Chondrocyte (in vitro differentiated cells): ENCODE measurements at places on chromosomes 4 and X. TPM values are rescaled to one million over a fixed set of nuclear protein-coding genes. Genes with fewer than 3 reads are reported as not detected.
A peak's percentile ranks its signal among the peaks of the same experiment; 100 is the strongest.

- no peak overlapping the region for H3K27ac ChIP-seq
- peaks cover 2% of the 10 kb centered on the region for H3K27me3 ChIP-seq
- no peak for DNase-seq
- H3K4me1 ChIP-seq: no peaks in the 10 kb centered on the region
- no peaks in the 10 kb centered on the region for H3K36me3 ChIP-seq
Measured at GRCh38 chrX:38347136-38347535, 5.3 kb upstream of the OTC start.

- no peak for DNase-seq
- H3K27me3 ChIP-seq: no peaks in the 10 kb centered on the region
- no peak overlapping the region for H3K27ac ChIP-seq
- H3K4me3 ChIP-seq: no peak overlapping the region
Measured at GRCh38 chr4:29066861-29067260, 1653.3 kb upstream of the PCDH7 start.

The RHOH gene
- total RNA-seq: not detected in 3 replicates

DNA sequence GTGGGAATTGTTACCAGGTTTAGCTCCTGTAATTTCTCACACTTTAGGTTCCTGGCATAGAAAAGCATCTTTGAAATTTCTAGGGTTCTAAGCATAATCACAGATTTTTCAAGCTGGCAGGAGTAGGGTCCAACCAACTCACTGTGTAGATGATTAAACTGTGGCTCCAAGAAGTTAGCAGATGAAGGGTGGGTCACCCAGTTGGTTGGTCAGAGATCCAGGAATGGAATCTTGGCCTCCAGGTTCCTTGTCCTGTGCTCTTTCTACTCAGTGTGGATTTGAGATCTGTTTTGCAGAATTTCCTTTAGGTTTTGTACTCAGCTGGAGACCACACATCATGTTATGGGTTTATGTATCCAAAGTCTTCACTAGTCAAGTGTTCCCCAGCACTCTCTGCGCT is 90.3 kb upstream of the MAML3 start:
- DNase-seq: no peak
- H3K4me3 ChIP-seq: no peak overlapping the region
- H3K27ac ChIP-seq: no peak overlapping the region
- peaks cover 5% of the 10 kb centered on the region for H3K4me1 ChIP-seq
- no peaks in the 10 kb centered on the region for H3K27me3 ChIP-seq
- H3K36me3 ChIP-seq: no peaks in the 10 kb centered on the region

DNA sequence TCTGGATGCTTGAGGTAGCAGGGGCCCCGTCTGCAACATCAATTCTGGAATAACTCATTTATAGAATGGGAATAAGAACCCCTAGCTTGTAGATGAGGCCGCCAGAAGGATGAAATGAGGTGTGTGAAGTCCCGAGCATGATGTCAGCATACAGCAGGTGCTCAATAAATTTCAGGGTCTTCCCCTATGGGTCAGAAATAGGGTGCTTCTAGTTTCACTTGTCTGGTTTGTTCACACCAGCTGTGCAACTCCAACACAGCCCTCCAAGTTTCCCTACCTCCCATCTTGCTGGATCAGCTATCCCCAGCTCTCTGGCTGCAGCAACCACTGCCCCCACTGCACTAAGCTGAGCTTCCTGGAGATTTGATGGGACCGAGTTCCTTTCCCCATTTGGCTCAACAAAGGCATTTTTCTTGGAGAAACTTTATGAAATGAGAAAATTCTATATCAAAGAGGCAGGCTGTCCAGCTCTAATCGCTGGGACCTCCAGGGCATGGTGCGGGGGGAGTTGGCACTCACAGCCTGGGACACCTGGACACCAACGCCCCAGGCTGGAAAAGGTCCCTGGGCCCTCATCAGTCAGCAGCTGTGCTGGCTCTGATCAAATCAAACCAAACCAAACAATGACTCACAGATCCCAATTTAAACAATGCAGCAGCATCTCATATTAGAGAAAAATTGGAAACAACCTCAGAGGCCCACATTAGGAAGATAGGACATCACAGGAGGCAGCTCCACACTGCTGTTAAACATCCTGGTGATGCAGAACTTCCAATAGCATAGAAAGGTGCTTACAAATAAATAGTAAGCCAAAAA is 13.3 kb downstream of the SLC2A9 start:
- peaks cover 7% of the 10 kb centered on the region for H3K27me3 ChIP-seq
- no peak overlapping the region for H3K4me3 ChIP-seq
- H3K4me1 ChIP-seq: peaks cover 26% of the 10 kb centered on the region
- no peaks in the 10 kb centered on the region for H3K36me3 ChIP-seq

The FAM236A gene
- not detected in 3 replicates for total RNA-seq

DNA sequence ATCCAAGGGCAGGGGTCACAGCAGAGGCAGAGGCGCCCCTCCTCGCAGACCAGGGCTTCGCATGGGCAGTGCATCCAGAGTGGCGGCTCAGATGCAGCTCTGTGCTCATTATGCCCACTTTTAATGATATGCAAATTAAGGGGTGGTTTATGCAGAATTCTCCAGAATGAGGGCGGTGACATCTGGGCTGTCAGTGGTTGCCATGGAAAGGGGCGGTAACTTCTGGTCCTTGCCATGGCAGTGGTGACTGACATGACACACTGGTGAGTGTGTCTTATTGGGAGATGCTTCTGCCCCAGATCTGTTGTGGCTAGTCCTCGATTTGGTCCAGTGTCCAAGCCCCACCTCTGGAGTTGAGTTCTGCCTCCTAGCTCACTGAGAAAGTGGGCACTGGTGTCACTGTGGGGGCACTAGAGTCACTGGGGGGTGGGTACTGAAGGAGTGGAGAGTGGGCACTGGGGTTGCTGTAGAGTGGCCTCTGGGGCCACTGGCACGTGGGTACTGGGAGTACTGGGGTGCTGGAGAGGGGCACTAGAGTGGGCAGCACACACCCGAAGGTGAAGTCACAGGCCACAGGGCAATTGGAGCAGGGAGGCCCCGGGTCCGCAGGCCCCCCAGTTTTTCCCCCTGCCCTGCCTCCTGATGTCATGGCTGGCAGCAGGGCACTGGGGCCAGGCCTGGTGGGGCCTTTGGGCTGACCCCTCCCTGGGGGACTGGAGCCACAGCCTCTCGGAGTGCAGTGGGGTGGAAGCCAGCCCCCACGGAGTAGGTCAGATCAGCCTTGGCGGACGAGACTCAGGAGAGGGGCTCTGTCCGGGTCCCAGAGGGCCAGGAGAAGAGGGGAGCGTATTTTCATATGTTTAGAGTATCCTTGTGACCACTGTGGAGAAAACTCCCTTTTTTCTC is 98.6 kb upstream of the NKX1-1 start:
- no peaks in the 10 kb centered on the region for H3K36me3 ChIP-seq
- H3K4me3 ChIP-seq: no peak overlapping the region
- no peak overlapping the region for H3K27ac ChIP-seq
- H3K4me1 ChIP-seq: no peaks in the 10 kb centered on the region

GRCh38 chr4:20137176-20137575 is 114.5 kb upstream of the SLIT2 start:
- H3K4me3 ChIP-seq: no peak overlapping the region
- H3K27ac ChIP-seq: no peak overlapping the region
- H3K4me1 ChIP-seq: no peaks in the 10 kb centered on the region
- DNase-seq: no peak
- H3K27me3 ChIP-seq: peaks cover 3% of the 10 kb centered on the region

The RBM3 gene
- 224 to 303 TPM (median 283 TPM) in 3 replicates for total RNA-seq

DNA sequence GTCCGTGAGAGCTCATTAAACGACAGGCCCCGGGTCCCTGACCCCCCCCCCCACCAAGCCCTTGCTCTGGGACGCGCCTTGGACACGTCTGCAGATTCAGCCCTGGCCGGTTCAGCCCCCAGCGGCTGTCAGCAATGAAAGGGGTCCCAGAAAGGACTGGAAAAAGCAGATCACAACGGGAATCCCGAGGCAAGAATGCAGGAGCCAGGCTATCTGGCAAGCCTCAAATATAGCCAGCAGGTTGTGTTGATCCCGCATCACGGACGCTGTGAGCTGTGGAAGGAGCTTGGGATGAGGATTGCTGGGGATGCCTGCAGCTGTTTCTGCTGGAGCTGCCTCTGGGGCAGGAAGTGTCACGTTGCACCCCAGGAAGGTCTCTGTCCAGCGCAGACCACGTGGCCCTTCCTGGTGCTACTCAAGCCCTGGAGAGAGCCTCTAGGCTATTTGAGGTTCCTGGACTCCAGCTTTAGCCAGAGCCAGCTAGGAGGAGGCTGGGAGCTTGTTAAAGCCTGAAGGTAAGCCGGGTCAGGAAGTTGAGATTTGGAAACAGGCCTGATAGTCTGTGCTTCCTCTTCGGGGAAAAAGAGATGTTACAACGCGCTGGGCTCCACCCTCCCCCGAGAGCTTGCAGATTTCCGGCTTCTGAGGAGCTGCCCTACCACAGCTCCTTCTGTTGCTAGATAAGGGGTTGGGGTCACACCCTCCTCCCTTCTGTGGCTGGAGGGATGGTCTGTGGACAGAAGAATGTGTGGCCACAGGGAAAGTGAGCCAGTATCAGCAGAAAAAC is 19.3 kb upstream of the CSF2RA start:
- peaks cover 14% of the 10 kb centered on the region for H3K4me1 ChIP-seq
- H3K27me3 ChIP-seq: no peaks in the 10 kb centered on the region
- no peak for DNase-seq
- peak overlapping the region; percentile 56 for H3K4me3 ChIP-seq
- H3K36me3 ChIP-seq: peaks cover 3% of the 10 kb centered on the region

GRCh38 chr4:138852681-138853080 is 162.9 kb upstream of the NOCT start:
- no peak overlapping the region for H3K27ac ChIP-seq
- H3K27me3 ChIP-seq: peaks cover 7% of the 10 kb centered on the region
- H3K4me1 ChIP-seq: peaks cover 9% of the 10 kb centered on the region
- H3K36me3 ChIP-seq: no peaks in the 10 kb centered on the region
- no peak overlapping the region for H3K4me3 ChIP-seq

The AR gene
- total RNA-seq: 3.3 to 4.2 TPM (median 4.0 TPM) in 3 replicates

GRCh38 chr4:155597933-155598451 is 68.7 kb upstream of the GUCY1A1 start:
- DNase-seq: no peak
- H3K36me3 ChIP-seq: no peaks in the 10 kb centered on the region
- H3K4me1 ChIP-seq: peaks cover 41% of the 10 kb centered on the region
- no peaks in the 10 kb centered on the region for H3K27me3 ChIP-seq
- H3K4me3 ChIP-seq: no peak overlapping the region
- H3K27ac ChIP-seq: peak overlapping the region; percentile 12

The GNPDA2 gene
- 17.9 to 23.8 TPM (median 18.9 TPM) in 3 replicates for total RNA-seq

The BLOC1S4 gene
- total RNA-seq: 15.5 to 16.7 TPM (median 16.2 TPM) in 3 replicates

The SH2D1A gene
- total RNA-seq: 0.82 TPM in 1 of 3 replicates, not detected in the others

GRCh38 chrX:153321381-153322124 is at the start of gene PNMA6F:
Gene PNMA6F, minus strand, starts transcription at chrX:153321767. Its CDS starts 1,093 bp downstream, at chrX:153320674.
- H3K4me3 ChIP-seq: no peak within 1 kb of the TSS
- no peak for DNase-seq
- no peak within 1 kb of the TSS for H3K27ac ChIP-seq
- H3K27me3 ChIP-seq: peaks cover 10% of the 10 kb centered on the region
- no peaks in the 10 kb centered on the region for H3K36me3 ChIP-seq
- no peaks in the 10 kb centered on the region for H3K4me1 ChIP-seq

DNA sequence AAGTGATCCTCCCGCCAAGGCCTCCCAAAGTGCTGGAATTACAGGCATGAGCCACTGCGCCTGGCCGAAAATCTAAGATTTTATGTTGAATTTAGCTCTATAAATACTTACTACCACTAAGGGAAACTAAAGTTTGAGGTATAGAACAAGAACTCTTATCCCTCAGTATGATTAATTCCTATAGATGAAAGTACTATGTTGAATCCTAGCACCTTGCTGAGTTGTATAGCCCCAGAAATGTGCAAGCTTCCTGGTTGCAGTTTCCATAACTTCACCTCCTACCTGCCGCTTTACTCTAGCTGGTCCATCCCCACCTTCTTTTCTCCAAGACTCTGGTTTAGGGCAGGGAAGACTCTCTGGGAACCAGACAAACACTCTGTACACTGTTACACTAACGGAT is 11.8 kb upstream of the TSPAN5 start:
- H3K27ac ChIP-seq: no peak overlapping the region
- H3K36me3 ChIP-seq: no peaks in the 10 kb centered on the region
- H3K27me3 ChIP-seq: no peaks in the 10 kb centered on the region
- no peak for DNase-seq

- no peak overlapping the region for H3K4me3 ChIP-seq
Measured at GRCh38 chrX:47189906-47190305, 3.7 kb upstream of the UBA1 start.

GRCh38 chr4:124321364-124321763 is 391.2 kb downstream of the ANKRD50 start:
- no peak overlapping the region for H3K27ac ChIP-seq
- H3K36me3 ChIP-seq: no peaks in the 10 kb centered on the region
- no peak for DNase-seq
- H3K27me3 ChIP-seq: no peaks in the 10 kb centered on the region
- no peak overlapping the region for H3K4me3 ChIP-seq

GRCh38 chrX:48935301-48935670 is 16.5 kb upstream of the PIM2 start:
- H3K4me3 ChIP-seq: no peak overlapping the region
- DNase-seq: no peak
- no peaks in the 10 kb centered on the region for H3K27me3 ChIP-seq
- no peak overlapping the region for H3K27ac ChIP-seq
- H3K36me3 ChIP-seq: peaks cover 9% of the 10 kb centered on the region
- H3K4me1 ChIP-seq: no peaks in the 10 kb centered on the region

The TXK gene
- 0.22 TPM in 1 of 3 replicates, not detected in the others for total RNA-seq

GRCh38 chr4:72935462-72935861 is 134.1 kb downstream of the COX18 start:
- H3K27ac ChIP-seq: no peak overlapping the region
- H3K36me3 ChIP-seq: no peaks in the 10 kb centered on the region
- H3K4me1 ChIP-seq: peaks cover 1% of the 10 kb centered on the region
- peaks cover 2% of the 10 kb centered on the region for H3K27me3 ChIP-seq
- DNase-seq: no peak
- no peak overlapping the region for H3K4me3 ChIP-seq

The WAS gene
- 0.24 to 1.3 TPM (median 0.37 TPM) in 3 replicates for total RNA-seq

- no peaks in the 10 kb centered on the region for H3K27me3 ChIP-seq
- H3K36me3 ChIP-seq: no peaks in the 10 kb centered on the region
- no peak overlapping the region for H3K27ac ChIP-seq
- H3K4me1 ChIP-seq: peaks cover 10% of the 10 kb centered on the region
Measured at GRCh38 chrX:68915778-68916177, 87.0 kb downstream of the EFNB1 start.

- no peak for DNase-seq
- H3K27me3 ChIP-seq: no peaks in the 10 kb centered on the region
- no peaks in the 10 kb centered on the region for H3K36me3 ChIP-seq
- H3K4me3 ChIP-seq: no peak overlapping the region
Measured at GRCh38 chr4:138298431-138298830, 56.3 kb upstream of the SLC7A11 start.

GRCh38 chr4:74947798-74948197 is 14.9 kb downstream of the PARM1 start:
- no peaks in the 10 kb centered on the region for H3K27me3 ChIP-seq
- H3K4me3 ChIP-seq: no peak overlapping the region
- no peak overlapping the region for H3K27ac ChIP-seq
- no peaks in the 10 kb centered on the region for H3K36me3 ChIP-seq
- no peak for DNase-seq
- no peaks in the 10 kb centered on the region for H3K4me1 ChIP-seq
